ENCODE measurements at places on chromosomes 3 and 15. TPM values are rescaled to one million over a fixed set of nuclear protein-coding genes. Genes with fewer than 3 reads are reported as not detected.

RAF1 gene
- total RNA-seq: 109 TPM

PLS1 gene
- 2.9 TPM for total RNA-seq

FOXL2 gene
- not detected for total RNA-seq

KLHL40 gene
- 0.86 TPM for total RNA-seq

SLC28A1 gene
- 0.13 TPM for total RNA-seq

COL6A5 gene
- total RNA-seq: not detected

RBM15B gene
- 12.9 TPM for total RNA-seq

SPSB4 gene
- total RNA-seq: 6.9 TPM

MEX3B gene
- total RNA-seq: 2.0 TPM

TJP1 gene
- 95.9 TPM for total RNA-seq

RTP1 gene
- not detected for total RNA-seq

LDHAL6B gene
- not detected for total RNA-seq

KLF15 gene
- 32.4 TPM for total RNA-seq

GRCh38 chr15:70447928-70448698, 315.2 kb downstream of the UACA start:
- peak; percentile 50 for DNase-seq

DNA sequence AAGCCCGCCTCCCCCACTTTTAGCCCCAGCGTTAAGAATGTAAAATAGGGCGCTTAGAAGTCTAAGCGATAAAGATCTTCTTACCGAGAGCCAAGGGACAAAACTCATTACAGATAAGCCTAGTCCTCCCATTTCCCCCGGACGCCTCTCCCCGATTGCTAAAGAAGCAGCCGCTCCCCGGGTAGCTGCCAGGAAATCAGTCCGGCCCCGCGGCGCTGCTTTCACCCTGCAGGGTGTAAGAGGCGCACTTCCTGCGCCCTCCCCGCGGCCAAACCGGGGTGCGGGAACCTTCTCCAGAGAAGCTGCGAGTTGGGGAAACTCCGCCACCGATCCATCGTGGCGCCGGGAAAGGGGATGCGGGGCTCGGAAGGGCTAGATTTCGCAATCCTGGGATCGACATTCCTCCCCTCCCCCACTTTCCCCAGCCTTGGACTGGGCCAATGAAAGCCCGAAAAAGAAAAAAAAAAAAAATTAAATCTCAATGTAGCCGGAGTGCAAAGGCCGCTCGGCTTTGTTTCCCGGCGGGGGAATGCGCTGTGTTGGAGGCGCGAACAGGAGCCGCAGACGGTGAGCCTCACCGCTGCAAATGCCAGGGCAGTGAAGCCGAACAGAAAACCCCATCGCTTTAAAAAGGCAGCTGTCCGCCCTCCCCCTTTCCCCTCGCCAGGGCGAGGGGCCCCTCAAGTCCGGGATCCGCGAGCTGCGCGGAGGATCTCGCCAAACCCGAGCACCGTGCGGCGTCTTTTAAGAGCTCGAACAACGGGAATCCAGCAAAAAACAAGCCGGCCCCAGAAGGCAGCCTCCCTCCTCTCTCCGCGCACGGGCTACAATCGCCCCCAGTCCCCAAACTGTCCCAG, 626 bp upstream of the PTPRG start:
- peak; percentile 90 for DNase-seq

DNA sequence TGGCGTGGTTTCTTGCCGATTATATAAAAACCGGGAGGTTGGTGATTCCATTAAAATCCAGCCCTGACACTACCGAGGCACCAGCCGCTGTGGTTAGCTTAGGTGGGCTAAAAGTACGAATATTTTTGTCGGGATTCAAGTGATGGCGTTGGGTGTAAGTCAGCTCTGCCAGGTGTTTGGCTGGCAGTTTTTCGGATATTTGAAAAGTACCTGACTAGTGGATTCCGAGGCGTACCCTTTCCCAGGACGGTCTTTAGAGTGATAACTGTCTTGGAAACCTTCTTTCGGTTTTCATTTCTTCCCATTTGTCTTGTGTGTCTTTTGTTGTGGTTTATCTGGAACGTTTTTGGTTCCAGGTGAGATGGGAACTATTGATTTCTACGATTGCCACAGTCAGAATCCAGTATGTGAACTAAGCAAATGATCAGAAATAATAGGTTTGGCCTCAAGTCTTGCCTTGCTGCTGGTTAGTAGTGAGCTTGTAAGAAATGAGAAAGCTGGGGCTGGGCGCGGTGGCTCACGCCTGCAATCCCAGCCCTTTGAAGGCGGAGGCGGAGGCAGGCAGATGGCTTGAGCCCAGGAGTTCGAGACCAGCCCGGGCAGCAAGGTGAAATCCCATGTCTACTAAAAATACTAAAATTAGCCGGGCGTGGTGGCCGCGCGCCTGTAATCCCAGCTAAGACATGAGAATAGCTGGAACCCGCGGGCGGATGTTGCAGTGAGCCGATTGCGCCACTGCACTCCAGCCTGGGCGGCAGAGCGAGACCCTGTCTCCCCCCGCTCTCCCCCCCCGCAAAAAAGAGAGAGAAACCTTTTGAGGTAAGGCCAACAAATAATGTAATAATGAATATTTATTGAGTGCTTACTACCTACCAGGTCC, 1.4 kb downstream of the FYTTD1 start:
- DNase-seq: peak; percentile 75

DNA sequence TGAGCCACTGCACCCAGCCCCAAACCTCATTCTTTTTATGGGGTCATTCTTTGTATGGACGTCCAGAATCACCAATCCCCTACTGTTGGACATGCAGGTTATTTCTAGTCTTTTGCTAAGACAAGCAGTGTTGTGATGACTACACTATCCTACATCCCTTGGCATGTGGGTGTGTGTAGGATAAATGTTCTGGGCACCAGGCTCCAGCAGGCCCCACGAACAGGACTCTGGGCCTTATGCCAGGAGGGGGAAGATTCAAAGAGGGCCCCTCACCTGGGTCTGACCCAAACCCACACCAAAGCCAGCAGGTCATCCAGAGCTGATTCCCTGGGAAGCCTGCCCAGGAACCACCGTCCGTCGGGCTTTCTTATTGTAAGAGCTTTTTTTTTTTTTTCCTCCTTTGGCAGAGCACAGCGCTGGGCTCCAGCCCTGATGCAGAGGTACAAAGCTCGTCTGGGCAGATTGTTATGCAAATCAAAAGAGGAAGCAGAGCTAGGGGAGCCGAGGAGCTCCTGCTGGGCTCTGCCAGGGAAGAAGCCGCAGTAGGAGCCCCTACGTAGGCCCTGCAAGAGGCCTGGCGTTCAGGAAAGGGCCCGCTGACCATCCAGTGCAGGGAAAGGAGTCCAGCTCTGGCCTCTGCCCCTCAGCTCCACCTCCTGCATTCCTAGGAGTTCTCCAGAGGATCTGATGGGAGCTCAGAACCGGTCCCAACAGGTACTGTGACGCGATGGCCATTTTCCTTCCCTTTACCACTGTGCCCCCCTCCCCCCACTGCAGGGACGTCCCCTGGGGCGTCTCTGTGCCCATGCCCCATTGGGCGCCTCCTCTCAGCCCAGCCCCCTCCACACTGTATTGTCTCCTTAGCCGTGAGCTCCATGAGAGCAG, 29.0 kb upstream of the FURIN start:
- peak; percentile 40 for DNase-seq

- peak; percentile 46 for DNase-seq
Measured at GRCh38 chr15:51121118-51121517, 26.4 kb upstream of the TNFAIP8L3 start.

- DNase-seq: no peak
Measured at GRCh38 chr15:61742591-61742990, 317.7 kb downstream of the VPS13C start.

GRCh38 chr15:91521996-91522395, 331.5 kb upstream of the SLCO3A1 start:
- DNase-seq: no peak

- DNase-seq: no peak
Measured at GRCh38 chr15:65008983-65009382, 19.3 kb upstream of the SPG21 start.

- no peak for DNase-seq
Measured at GRCh38 chr15:68177742-68178141, 27.4 kb downstream of the CALML4 start.

- no peak for DNase-seq
Measured at GRCh38 chr3:149198611-149199010, 23.0 kb downstream of the CP start.

GRCh38 chr3:72957297-72957696, 39.3 kb upstream of the PPP4R2 start:
- no peak for DNase-seq

- DNase-seq: no peak
Measured at GRCh38 chr3:134340362-134340981, 33.8 kb downstream of the AMOTL2 start.

DNA sequence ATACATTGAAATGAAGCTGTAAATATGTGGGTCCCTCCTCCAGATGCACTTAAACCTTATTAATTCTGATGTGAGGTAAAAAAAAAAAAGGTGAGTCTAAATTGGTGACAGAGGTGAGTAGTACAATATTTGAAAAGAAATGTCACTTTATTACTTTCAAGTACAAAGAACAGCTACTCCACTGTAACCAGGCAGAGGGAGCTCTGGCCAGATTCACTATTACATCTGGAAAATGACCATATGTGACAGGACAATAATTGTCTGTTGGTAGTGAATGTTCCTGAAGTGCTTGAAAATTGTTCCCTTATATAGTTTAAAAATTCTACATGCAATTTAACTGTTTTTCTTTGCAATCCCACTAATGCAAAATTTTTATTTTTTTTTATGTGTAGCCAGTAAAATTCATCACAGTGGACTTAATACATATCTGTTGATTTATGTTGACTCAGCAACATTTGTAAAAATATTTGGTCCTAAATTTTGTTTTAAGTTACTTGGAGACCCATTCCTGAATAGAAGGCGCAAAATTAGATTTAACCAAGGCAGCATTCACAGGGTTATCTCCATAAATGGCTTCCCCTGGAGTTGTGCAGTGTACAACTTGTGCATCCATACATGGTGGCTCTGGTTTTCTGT, 231.9 kb upstream of the TBC1D5 start:
- DNase-seq: no peak

DNA sequence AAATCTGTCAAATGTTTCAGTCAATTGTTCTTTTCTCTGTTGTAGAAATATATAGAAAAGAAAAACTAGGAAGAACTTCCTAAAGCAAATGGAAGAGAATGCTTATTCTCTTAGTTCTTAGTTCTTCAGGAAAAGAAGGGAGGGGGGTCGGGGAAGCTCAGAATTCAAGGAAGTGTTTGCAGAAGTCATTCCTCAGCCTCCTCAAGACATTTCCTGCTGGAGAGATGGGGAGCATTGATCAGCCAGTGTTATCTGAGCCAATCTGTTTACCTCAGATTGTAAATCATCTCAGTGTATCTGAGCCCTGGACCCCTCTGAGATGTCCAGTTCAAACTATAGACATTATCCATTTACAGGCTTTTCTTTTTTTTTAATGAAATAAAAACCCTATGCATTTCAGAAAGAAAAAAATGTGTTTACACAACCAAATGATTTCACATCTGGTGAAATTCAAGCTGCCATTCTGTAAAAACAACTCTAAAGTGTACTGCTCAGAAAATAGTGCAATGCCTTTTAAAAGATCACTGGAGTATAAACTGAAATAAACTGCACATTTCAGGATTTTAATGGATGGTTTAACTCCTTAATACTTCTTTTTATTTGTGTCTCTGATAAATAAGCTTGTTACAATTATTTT, 460.7 kb downstream of the ROBO1 start:
- no peak for DNase-seq

GRCh38 chr3:189898559-189899153, 222.0 kb downstream of the P3H2 start:
- no peak for DNase-seq

GRCh38 chr3:105473521-105474223, 107.0 kb downstream of the ALCAM start:
- DNase-seq: no peak

GRCh38 chr3:77825001-77825827, 785.3 kb downstream of the ROBO2 start:
- no peak for DNase-seq

GRCh38 chr3:13518516-13518953, 30.4 kb upstream of the FBLN2 start:
- peak; percentile 89 for DNase-seq

GRCh38 chr15:37880009-37880834, 54.2 kb upstream of the TMCO5A start:
- no peak for DNase-seq

DNA sequence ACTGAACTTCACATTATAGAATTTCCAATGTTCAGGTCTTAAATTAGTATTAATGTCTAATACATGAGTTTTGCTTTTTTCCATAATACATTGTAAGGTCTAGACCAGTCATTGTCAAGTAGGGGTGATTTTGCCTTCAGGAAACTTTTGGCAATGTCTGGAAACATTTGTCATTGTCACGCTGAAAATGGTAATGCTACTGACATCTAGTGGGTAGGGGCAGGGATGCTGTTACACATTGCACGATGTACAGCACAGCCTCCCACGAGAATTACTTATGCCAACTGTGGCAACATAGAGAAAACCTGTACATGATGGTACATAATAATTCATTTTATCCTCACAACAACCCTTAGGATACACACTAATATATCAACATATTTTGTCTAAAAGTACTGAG, 384.1 kb downstream of the CADM2 start:
- no peak for DNase-seq

- no peak for DNase-seq
Measured at GRCh38 chr15:90318591-90318990, 33.5 kb upstream of the ZNF774 start.

GRCh38 chr3:172129498-172129849, 90.1 kb downstream of the FNDC3B start:
- no peak for DNase-seq

DNA sequence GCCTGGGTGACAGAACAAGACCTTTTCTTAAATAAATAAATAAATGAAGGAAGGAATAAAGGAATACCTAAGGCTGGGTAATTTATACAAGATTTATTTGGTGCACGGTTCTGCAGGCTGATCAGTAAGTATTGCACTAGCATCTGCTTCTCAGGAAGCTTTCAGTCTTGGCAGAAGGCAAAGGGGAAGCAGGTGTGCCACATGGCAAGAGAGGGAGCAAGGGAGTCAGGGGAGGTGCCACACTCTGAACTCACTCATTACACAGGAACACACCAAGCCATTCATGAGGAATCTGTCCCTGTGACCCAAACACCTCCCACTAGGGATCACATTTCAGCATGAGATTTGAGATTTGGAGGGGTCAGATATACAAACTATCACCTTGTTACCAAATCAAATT, 56.4 kb downstream of the PRKCI start:
- no peak for DNase-seq

- DNase-seq: peak; percentile 43
Measured at GRCh38 chr3:9732080-9732739, 675 bp downstream of the BRPF1 start.

GRCh38 chr3:169213956-169214355, 449.6 kb downstream of the MECOM start:
- DNase-seq: no peak

- DNase-seq: no peak
Measured at GRCh38 chr15:98896802-98897732, 110.5 kb downstream of the PGPEP1L start.

DNA sequence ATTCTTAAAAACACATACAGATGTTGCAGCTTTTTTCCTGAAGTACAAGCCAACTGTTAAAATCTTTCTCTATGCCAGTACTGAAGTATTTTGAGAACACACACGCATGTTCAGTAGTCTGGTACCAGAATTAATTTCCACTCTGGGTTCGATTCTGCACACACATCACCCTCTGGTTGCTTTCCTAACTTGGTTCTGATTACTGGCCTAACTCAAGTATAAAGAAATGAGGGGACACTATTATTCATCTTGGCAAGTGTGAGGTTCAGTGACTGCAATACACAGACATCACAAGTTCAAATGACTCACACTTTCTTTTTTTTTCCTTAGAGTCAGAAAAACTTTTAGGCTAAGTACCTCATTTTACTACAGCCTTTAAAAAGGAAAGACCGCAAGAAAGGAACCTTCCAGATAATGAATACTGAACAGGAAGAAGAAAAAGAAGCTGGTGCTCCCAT, 37.4 kb upstream of the LDHAL6B start:
- no peak for DNase-seq

Data from left cardiac atrium (tissue), 4 donors.